Activated CD4-positive, alpha-beta T cell treated with anti-CD3 and anti-CD28 coated beads, Interleukin-2, amount 10 ng/mL, durations not matched to agents 7 days and 5 days (primary cell): ENCODE measurements at places on chromosomes 1 and 21. TPM values are rescaled to one million over a fixed set of nuclear protein-coding genes. Genes with fewer than 3 reads are reported as not detected.
A peak's percentile ranks its signal among the peaks of the same experiment; 100 is the strongest.

- DNase-seq, result no peak
Observed at GRCh38 chr1:227885648-227886502, 61.9 kb downstream of the WNT9A start.

- no peak for DNase-seq
Observed at GRCh38 chr1:201427963-201428362, 6.4 kb upstream of the TNNI1 start.

DNA sequence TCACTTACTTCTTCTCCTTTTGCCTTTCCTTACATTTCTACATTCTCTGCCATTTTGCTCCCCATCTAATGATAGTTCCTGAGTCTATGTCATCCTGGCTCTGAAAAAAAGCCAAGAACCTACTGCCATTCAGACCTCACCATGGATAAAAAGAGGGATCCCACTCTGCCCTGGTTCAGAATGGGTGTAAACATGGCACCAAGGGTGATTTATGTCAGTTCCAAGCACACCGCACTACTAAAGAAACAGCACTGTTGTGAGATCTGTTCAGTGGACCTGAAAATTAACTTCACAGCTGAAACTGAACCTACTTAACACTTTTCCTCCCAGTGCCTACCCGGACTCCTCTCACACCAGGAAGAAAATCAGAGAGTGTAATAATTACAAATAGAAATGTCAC is 72.3 kb upstream of the NTPCR start:
- DNase-seq, result no peak

GRCh38 chr1:55707196-55707595 is 492.0 kb upstream of the USP24 start:
- no peak for DNase-seq

Gene ATP5PB
- 321 TPM for total RNA-seq

- DNase-seq, result peak; percentile 6
Observed at GRCh38 chr21:38669186-38669585, 136.5 kb upstream of the ETS2 start.

Gene SPRR2G
- not detected for total RNA-seq

Gene FCRL2
- not detected for total RNA-seq

Gene TXLNA
- total RNA-seq, result 65.8 TPM

Gene SH2D5
- not detected for total RNA-seq

DNA sequence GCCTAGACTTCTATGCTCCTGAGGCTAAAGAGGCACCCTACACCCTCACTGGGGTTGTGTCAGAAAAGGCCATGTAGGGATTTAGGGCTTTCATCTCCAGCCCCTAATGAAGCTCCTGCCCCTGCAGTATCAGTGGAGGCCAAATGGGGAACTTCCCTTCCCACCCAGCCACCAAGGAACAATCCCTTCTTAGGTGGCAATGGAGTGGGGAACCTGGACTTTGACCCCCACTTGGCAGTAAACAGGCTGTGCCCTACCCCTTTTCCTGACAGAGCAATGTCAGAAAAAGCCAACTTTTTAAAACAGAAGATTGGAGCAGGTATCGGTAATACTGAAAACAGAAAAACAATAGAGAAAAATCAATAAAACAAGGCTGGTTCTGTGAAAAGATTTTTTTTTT is 35.5 kb upstream of the SLC19A2 start:
- no peak for DNase-seq

Gene NBPF4
- 0.10 TPM for total RNA-seq

Gene C1orf141
- total RNA-seq, result not detected

Gene BARHL2
- total RNA-seq, result not detected

DNA sequence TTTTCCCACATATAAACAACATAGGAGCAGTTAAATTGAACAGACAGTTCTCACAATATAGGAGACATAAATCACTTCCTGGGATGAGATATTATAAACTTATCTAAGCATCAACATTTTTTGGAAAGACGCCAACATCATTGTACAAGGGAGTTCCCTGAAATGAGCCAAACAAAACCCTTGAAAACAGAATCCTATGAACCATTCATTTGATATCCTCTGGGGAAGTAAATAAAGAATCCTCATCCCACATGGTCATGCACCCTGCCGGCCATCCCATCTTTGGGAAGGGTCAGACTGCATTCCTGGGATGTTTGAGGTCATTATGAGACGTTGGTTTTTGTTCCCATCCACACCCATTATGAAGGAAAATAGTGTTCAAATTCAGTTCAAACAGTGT is 111.8 kb upstream of the USP25 start:
- DNase-seq, result no peak

DNA sequence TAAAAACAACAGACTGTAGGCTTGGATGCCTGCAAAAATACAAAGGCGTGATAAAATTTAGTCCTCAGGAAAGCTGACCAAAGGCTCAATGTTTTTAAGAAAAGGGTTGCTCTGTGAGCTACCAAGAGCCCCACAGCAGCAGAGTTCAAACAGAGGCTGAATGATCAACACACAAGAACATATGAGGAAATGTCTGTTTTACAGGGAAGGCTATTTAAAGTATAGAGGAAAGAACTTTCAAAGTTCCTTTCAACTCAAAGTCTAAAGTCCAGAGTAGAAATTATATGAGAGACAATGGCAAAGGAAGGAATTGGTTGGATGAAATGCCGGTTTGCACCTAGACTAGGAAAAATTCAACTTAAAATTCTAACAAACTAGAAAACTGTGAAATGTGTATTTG is 8.6 kb downstream of the CLSTN1 start:
- no peak for DNase-seq

GRCh38 chr1:66332548-66332901 is 201.4 kb upstream of the SGIP1 start:
- DNase-seq, result no peak

GRCh38 chr1:1937061-1937460 is 18.0 kb upstream of the TMEM52 start:
- DNase-seq, result no peak

GRCh38 chr1:5949085-5949760 is 43.0 kb downstream of the NPHP4 start:
- no peak for DNase-seq

GRCh38 chr1:230186874-230187273 is 119.8 kb downstream of the GALNT2 start:
- peak; percentile 40 for DNase-seq

GRCh38 chr1:226001963-226002666 is 3.0 kb upstream of the SDE2 start:
- DNase-seq, result peak; percentile 60

DNA sequence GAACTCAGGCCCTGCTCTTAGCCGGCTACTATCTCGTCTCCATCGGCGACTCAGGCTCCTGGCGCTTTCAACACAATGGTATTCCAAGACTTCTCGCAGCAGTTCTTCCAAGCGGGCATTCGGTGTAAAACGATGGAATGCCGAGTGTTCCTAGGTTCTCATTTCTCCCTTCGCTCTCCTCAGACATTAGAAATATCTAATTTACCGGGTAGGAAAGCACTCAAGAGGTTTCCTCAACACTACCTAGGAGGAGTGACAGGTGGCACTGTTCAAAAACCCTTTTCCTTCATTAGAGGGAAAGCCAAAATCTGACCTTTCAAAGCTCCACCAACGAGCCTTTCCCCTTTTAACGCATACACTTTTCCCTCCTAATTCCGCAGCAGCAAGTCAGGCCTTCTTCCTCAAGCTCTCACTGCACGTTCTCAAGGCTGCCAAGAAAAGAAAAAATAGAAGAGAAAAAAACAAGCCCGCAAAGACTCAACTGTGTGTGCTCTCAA is 601 bp downstream of the UBE2G2 start:
- peak; percentile 49 for DNase-seq

Gene THEM5
- not detected for total RNA-seq

Gene PARS2
- 3.2 TPM for total RNA-seq

DNA sequence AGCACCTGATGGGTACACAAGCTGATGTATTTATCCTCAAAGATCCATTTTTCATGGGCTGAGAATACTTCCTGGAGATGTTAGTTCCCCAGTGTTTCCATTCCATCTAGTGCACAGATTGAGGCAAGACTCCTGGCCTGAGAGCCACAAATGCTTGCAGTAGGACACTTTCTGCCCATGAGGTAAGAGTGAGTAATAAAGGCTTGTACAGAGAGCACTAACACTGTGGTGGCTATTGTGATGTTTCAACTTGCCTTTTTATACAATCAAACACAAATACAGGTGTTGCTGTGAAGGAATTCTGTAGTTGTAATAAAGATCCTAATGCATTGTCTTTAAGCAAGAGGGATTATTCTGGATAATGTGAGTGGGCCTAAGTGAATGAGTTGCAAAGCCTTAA is 186.1 kb upstream of the ADAMTS5 start:
- no peak for DNase-seq

DNA sequence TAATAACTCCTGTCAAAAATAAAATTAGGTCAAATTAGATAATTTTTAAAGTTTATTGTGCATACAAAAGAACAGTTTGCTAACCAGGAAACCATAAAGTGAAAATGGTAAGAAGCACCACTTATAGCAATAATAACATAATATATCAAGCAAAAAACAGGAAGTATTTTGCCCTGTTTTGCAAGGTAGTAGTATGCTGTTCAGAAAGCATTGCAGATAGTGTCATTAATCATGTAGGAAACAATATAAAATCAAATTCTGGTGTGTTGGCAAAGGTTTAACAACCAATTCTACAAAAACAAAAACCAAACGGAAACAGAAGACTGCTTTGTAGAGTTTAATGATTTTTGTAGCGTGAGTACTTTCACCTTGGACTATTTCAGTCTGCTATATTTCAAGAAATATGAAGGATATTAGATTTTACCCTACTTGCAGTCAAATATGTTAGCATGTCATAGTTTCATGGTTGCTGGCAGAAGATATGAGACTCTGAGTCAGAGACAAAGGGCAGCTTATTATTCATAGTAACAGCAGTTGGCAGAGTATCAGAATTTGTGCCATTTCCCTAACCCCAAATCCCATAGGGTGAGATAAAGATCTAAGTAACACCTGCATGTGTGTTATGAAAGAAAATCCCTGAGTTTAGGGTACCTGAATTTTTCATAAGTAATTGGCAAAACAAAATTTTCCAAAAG is 729.0 kb upstream of the BRINP3 start:
- no peak for DNase-seq

GRCh38 chr1:118504221-118504644 is 319.2 kb upstream of the SPAG17 start:
- no peak for DNase-seq

DNA sequence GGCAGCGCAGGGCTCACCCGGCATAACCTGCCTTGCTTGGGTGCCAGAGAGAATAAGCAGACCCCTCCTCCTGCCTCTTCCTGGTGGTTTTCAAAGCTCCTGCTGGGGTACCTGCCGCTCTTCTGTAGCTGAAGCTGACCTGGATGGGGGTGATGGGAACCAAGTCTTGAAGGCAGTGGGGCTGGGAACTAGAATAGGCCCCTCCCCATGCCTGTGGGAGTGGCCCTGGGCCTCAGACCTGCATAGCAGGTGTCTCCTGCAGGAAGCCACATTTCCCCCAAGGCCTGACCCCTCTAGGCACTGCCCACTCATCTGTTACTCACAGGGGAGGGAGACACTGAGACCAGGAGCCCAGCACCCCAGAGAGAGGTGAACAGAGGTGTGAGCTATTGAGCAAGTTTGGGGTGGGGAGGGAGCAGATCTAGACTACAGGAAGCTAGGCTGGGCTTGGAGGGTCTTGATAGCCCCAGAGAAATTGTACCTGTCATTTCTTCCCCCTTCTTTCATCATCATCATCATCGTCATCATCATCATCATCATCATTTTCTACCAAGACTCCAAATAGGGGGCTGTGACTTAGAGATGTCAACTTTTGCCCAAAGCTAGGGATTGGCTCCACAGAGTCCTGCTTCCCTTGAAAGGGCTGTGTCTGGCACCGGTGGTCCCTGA is 10.1 kb downstream of the PADI1 start:
- DNase-seq, result no peak

DNA sequence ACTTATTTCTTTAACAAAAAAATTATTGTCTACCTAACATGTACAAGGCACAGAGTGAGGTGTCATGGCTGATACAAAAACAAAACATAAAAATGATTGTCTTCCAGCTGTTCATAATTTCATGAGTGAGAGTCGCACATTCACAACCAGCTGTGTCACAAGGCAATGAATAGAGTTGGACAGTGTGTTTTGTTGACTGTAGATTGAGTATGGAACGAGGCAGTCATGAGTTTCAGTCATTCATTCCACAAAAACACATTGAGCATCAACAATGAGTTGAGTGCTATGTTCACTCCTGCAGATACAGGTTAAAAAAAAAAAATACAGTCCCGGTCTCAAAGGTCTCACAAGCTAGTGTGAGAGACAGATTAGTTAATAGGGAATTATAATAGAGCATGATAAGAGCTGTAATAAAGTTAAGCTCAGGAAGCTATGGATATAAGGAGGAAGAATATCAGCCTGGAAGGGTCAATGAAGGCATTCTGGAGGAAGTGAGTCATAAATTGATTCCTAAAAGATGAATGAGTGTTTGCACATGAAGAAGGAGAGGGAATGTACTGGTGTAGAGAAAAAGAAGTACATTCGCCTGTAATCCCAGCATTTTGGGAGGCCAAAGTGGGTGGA is 47.8 kb upstream of the ARHGAP29 start:
- no peak for DNase-seq

DNA sequence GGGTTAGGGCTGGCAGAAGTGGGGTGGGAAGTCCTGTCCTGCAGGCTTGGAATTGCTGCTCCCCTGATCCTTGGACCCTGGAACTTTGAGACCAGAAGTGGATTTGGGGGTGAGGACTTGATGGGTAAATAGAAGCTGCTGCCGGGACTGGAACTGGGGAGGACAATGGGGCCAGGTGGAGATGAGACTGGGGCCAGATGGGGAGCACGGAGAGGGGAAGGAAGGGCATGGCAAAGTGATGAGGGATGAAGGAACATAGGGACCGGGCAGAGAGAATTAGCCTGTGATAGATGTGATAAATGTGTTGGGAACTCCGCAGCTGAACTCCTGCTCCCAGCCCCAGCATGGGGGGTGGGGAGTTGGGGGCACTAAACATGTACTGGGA is 637 bp downstream of the NHLH1 start:
- DNase-seq, result no peak

GRCh38 chr1:228338521-228339051 is 68.0 kb downstream of the TRIM11 start:
- no peak for DNase-seq

Gene PTGER3
- total RNA-seq, result 0.12 TPM

DNA sequence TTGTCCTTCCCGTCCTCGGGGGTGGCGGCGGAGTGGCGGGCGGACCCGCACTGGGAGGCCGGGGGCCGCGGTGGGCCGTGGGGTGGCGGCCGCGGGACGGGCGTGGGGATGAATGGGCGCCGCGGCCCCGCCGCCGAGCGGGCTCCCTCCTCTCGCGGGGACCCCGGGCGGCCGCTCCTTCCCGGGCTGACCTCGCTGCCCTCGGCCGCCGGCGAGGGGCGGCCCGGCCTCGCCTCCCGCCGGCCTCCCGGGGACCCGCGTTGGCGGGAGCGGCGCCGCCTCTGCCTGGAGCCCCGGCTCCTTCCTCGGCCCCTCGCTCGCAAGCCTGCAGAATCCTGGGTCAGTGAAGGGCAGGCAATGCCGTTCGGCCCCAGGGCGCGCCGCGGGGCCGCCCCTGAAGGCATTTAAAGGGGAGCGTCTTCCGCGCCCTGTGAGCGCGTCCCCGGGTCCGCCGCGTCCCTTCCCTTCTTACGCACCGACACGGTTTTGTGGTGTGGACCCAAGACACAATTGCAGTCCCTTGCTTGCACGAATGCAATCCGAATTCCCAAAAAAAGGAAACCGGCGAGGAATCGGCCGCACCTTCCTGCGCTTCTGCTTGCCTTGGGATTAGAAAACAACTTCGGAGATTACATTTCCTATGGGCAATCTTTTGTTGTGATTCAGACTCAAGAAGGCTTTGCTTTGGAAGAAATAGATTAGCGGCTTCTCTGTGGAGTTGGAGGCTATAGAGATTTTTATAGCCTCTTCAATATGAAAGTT is 776 bp downstream of the ITSN1 start:
- DNase-seq, result no peak
